NCI-H1694 treated with DMSO at 0.1 percent for 48 hours (cell line): ENCODE measurements at places on chromosomes 13 and 19.

- DNase-seq, result no peak
These were observed 3.2 kb upstream of the ZNF850 start for GRCh38 chr19:36775768-36776167.

DNA sequence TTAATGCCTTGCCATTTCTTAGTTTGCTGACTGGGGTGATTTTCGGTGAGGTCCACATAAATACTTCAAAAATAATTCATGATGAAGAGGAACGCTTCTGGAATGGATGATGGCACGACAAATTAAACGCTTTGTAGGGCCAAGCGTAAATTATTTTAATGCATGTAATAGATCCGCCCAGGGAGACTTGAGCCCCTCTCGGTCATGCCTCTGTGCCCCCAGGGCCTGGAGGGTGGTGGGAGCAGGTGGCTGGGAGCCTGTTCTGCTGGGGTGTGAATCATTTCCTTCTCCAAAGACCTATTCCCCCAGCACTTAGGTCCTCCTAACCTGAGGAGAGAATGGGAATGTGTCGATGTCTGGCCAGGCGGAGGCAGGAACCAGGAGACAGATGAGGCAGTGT is 350.6 kb downstream of the ZNF536 start:
- no peak for DNase-seq

GRCh38 chr13:23620613-23621315 is 50.6 kb downstream of the TNFRSF19 start:
- no peak for DNase-seq

- DNase-seq, result no peak
These were observed 3.8 kb downstream of the CBY2 start for GRCh38 chr13:45705918-45706317.

DNA sequence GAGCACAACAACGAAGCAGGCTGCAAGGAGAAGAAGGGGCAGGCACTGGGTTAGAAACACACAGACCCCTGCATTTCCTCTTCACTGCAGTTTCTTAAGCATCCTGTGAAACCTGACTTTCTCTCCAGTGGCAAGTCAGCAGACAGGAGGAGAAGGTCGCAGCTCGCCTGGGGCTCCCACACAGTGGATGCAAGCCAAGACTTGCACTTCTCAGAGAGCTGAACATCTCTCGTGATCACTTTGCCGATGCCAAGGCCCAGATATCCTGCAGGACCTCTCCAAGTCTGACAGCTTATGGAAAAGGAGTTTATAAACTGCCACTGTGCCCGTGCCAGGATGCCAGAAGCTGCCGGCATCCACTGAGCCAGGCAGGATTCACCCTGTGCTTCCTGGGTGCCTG is 18.4 kb downstream of the TMEM272 start:
- peak; percentile 23 for DNase-seq

DNA sequence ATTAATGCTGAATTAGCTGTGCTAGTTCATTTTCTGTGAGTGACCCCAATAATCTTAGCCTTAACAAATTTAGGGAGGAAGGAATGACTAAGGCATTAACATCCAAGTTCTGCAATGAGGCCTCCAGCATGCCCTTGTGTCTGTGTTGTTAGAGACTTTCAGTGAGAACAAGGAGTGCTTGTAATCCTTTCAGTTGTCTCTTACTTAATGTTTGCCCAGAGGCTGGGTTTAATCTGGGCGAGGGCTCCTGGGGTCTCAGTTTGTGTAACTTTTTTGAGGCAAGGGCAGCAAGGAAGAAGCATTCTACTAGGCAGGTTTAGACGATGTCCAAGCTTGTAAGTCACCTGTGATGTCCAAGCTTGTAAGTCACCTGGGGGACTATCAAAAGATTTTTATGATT is 24.3 kb downstream of the CCNA1 start:
- DNase-seq, result no peak

DNA sequence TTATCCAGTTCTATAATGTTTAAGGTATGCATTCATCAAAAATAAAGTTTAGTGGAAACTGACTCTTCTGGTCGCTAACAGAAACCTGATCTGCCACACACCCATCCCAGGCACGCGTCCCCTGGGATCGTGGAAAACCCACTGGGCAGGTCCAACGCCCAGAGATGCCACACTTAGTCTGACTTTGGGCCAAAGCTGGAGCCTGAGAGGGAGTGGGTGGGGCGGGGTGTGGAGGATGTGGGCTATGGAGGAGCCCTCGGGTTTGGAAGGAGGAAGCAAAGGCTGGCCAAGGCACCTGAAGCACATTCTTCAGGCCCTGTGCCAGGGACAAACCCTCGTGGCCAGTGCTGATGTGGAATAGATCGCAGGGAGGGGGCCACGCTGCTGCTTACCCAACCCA is 2.5 kb downstream of the IGFL1 start:
- no peak for DNase-seq

DNA sequence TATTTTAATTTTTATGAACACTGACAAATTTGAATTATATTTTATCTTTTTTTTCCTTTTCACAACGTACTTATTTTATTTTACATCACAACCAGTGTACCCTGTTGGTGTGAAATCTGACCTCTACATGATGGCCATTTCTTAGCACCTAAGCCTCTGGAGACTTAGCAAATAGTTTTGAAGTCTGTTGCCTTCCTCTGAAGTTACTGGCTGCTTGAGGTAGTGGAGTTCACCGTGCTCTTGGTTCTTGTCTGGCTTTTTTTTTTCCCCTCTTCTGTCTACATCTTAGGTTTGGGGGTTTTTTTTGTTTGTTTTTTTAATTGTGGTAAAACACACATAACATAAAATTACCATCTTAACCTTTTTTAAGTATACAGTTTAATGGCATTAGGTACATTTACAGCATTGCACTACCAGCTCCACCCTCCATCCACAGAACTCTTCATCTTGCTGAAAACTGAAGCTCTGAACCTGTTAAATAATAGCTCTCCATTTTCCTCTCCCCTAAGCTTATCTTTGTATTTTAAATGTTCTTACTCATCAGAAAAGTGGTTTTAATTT is 94.1 kb upstream of the MLNR start:
- DNase-seq, result no peak

DNA sequence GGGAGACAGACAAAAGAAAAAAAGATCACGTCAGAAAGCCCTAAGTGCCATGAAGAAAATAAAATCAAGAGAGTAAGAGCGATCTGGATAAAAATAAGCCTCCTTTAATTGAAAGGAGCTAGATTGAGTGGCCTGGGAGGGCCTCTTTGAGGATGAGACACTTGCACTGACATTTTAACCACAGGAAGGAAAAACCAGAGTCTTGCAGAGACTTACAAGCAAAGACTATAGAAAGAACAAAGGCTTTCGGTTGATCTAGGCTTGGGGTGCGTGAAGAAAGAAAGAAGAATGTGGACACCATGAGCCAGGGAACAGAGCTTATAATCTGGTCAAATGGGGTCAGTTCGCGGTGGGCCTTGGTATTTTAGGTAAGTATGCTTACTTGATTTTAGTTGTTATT is 342.7 kb downstream of the COG6 start:
- no peak for DNase-seq
